ENCODE measurements at places on chromosomes 1 and 21.

GRCh38 chr1:54228638-54229079 lies 28.7 kb downstream of the MRPL37 start:
- DNase-seq, result no peak

GRCh38 chr1:116372191-116372590 lies 853 bp upstream of the ATP1A1 start:
- DNase-seq, result no peak

- DNase-seq, result no peak
Measured at GRCh38 chr1:39063191-39063590, 37.0 kb downstream of the NDUFS5 start.

DNA sequence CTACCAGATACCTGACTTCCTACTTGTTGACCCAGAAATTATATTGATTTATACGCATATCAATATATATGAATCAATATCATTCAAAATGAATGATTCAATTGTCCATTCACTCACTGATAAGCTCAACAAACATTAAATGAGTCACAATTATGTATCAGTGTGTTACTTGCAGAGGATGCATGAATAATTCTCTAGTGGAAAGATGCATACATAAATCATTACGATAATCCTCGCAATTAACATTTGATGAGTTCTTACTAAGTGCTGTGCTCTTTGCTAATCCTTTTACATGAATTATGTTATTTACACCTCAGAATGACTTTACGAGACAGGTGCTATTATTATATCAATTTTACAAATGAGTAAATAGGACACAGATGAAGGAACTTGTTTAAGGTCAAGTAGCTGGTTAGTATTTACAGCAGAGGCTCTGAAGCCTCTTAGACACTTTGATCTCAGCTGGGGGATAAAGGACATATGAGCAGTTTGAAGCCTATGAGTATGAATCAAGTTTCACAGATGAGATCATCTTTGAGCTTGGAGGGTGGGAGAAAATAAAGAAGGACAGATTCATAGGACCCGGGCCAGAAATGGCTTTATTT lies 112.8 kb upstream of the ADAMTS5 start:
- no peak for DNase-seq

- no peak for DNase-seq
Measured at GRCh38 chr1:225691377-225691776, 38.5 kb upstream of the ENAH start.

GRCh38 chr1:36238433-36238832 lies 14.2 kb downstream of the THRAP3 start:
- DNase-seq, result no peak

DNA sequence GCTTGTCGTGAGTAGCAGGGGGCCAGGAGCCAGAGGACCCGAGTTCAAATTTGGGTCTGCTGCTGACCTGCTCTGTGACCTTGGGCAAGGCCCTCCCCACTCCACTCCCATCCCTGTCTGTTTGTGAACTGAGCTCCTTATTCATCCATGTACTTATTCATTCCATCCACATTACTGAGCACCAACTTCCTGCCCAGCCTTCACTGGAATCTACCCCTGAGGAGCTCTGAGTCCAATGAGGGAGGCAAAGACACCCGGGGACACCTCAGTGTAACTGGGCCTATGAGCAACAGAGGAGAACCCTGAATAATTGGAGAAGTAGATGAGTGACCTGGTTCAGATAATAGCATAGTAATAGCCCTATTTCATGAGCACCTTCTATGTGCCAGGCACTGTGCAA lies 8.9 kb downstream of the BSND start:
- DNase-seq, result no peak

- DNase-seq, result no peak
Measured at GRCh38 chr1:157124855-157125254, 13.3 kb downstream of the ETV3 start.

DNA sequence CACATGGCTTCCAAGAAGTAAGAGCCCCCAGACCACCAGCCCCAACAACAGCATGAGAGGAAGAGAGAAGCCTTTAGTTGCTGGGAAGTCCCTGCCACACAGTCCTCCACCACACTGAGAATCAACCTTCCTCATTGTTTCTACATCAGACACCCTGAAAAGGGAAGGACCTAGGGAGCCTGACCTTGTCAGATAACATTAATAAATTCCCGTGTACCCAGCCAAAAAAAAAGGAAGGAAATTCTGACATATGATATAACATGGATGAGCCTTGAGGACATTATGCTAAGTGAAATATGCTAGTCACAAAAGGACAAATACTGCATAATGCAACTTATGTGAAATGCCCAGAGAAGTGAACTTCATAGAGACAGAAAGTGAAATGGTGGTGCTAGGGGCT lies 65.6 kb upstream of the ARHGAP29 start:
- DNase-seq, result no peak

DNA sequence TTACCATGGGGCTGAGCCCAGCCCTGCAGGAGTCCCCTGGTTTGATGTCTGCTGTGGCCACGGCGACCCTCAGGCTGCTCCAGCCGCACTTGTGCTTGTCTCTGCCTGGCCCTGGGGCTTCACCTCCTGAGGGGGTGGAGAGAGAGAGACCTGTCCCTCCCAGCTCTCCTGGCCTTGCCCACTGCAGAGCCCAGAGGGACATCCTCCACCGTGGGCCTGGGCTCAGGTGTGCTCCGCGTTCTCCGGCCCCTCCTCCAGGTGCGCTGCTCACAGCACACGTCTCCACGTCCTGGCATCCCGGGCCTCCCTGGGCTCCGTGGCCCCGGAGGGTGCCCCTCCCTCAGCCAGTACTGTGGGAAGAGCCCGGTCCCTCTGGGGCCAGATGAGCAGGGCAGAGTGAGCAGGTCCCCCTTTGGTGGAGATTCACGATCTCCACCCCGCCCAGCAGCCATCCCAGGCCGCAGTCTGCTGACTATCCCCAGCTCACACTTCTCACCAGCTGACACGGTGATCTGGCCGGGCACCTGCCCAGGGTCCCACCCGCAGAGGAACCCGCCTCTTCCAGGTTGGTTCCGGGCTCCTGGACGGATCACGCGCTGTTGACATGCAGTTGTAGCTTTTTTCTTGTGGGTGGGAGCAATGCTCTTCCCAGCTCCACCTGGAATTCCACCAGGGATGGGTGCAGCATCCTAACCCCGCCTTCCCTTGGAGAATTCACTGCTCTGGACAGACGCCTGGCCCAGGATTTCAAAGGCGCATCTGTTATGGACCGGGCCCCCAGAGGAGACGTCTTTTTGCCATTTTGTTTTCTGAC lies 41.8 kb upstream of the POFUT2 start:
- no peak for DNase-seq

- DNase-seq, result no peak
Measured at GRCh38 chr1:112754116-112754628, 39.0 kb upstream of the PPM1J start.

- no peak for DNase-seq
Measured at GRCh38 chr21:34881839-34882371, 167.2 kb downstream of the RUNX1 start.

- DNase-seq, result no peak
Measured at GRCh38 chr1:246300626-246301549, 206.2 kb downstream of the SMYD3 start.

DNA sequence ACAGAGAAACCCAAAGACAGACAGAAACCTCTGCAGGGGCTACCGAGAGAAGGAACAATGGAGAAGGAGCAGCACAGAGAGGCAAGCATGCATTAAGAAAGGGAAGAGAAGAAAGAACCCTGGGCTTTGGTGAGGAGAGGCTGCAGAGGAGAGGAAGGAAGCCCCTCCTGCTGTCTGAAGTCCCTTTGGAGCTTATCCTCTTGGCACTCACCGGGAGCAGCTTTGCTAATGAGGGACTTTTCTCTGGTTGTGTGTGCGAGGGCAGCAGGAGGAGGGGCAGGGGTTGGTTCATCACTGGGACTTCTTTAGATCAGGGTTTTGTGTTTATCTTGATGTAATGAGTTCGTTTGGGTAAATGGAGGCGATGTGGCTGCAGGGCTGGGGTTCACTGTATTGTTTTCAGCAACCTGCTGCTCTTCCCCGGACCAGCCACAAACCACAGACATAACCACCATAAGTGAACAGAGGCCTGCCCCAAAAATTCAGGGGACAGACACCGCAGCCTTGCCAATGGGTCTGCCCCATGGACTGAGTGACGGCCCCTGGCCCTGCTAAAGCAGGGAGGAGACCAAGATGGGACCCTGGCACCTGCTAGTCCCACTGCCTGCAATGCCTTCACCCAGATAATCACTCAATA lies 100.6 kb downstream of the KCND3 start:
- no peak for DNase-seq

DNA sequence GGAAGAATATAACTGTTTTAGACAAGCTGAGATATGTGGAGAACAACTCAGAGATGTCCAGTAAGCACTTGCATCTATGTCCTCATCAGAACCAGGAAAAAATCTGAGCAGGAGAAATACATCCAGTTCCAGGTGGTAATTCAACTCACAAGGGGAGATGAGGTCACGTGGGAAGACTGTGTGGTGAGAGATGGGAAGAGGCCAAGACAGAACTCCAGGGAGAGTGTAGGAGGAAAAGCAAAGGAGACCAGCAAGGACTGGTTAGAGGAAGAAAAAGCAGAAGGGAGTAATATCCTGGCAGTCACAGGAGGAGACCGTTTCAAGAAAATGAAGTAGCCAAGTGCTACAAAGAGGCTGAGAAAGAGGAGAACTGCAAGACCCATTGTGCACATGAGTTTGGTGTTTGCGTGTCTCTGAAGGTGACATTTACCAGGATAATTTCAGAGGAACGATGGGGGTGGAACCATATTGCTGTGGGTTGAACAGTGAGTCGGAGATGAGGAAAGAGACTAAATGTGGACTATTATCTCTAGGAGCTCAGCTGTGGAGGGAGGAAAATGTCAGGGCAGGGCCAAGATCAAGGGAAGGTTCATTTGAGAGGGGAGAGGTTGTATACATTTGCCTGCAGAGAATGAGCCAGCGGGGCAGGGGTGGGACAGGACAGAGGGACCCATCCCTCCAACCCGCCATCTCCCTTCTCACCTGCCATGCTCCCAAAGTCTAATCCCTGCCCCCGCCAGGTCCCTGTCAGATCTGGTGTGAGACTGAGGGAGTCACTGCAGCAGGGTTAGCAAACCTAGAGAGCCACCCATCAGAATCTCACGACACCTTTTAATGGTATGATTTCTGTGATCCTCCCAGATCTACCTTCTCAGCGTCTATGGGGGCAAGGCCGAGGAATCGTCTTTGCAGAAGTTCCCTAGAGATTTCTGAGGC lies 24.9 kb downstream of the SUSD4 start:
- no peak for DNase-seq

- DNase-seq, result no peak
Measured at GRCh38 chr1:180862305-180862704, 50.4 kb upstream of the KIAA1614 start.

DNA sequence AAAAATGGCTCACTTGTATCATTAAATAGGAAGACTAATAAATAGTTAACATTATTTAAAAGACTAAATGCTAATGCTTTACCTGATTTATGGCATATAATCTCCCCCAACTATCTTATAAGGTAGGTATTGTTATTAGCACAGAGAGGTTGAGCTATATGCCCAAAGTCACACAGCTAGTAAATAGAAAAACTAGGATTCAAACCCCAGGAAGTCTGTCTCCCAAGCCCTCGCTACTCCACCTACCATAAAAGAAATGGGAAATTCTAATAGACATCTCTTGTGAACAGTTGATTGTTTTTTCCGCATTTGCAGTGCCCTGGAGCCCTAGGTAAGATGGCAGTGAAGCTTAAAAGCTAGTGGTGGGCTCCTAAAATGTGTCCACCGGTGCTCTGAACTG lies 65.2 kb upstream of the SOD1 start:
- no peak for DNase-seq

DNA sequence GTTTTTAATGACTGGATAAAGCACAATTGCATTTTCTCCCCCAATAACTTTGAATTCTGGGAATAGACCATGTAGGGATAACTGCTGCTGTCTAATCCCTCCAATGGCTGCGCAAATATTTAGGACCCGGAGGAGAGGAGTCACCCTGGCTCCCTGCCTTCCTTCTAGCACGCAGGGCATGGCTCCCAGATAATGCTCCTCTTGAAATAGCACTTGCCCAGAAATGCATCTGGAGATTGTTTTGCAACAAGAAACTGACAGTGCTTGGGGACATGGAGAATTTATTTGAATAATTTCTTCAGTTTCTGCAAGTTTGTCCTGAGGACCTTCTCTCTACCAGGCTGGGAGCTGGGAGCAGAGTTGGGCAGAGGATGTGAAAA lies 83.5 kb downstream of the MAN1C1 start:
- DNase-seq, result no peak

DNA sequence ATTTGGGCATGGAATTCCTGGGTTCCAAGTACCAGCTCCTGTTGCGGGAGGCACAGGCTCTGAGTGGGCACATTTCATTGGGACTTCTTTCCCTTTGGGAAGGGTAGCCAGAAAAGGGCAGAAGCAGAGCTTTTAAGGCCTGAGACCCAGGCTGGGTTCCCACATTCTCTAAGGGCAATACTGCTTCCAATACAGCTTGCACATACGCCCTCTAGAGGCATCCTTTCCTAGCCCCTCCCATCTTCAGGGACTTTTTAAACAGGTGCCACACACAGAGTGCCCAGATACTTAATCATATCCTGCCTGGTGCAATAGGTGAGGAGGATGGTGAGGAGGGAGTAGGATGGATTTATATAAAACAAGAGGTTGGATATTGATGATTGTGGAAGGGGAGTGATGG lies 5.7 kb downstream of the GPR88 start:
- no peak for DNase-seq

DNA sequence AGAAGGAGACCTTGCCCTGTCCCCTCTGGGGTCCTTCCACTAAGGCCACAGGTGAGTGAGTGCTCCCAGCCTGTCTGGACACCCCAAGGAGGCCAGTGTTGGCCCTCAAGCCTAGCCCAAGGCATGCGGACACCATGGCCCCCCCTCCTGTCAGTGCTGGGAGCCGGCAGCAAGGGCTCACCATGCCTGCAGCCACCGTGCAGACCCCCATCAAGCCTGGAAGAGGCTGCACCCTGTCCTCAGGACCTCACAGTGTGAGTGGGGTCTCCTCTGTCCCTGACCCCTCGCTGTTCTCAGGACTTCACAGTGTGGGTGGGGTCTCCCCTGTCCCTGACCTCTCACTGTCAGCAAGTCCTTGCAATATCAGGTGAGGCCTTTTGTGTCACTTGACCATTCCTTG lies 33.2 kb upstream of the PRSS38 start:
- no peak for DNase-seq

- no peak for DNase-seq
Measured at GRCh38 chr1:2334883-2335534, 56.3 kb downstream of the MORN1 start.

- no peak for DNase-seq
Measured at GRCh38 chr1:209368864-209369598, 214.5 kb upstream of the CAMK1G start.

DNA sequence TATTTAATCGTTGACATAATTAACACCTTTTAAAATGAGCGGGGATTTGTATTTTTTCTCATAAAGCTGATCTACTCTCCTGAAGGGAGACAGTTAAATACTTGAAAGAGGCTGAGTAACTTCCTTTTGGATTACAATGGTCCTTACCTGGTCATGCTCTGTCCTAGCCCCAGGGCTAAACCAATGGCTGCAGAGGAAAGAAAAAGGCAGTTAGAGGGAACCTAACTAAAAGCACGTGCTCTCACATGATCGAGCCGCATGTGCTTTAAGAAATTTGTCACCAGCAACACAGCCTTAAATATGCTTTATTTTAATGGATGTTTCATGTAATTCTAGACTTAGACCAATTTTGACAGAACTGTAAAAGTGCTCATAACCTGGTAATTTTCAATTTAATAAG lies 132.7 kb downstream of the GPATCH2 start:
- DNase-seq, result no peak
